ENCODE measurements at places on chromosomes 12 and 14. TPM values are rescaled to one million over a fixed set of nuclear protein-coding genes. Genes with fewer than 3 reads are reported as not detected.

Gene M6PR
- 168 TPM for total RNA-seq

Gene SLC5A8
- not detected for total RNA-seq

Gene CLEC7A
- total RNA-seq, result not detected

Gene DDX47
- 62.1 TPM for total RNA-seq

Gene NCKAP5L
- 27.2 TPM for total RNA-seq

Gene POTEM
- total RNA-seq, result not detected

Gene PPP2R5C
- 110 TPM for total RNA-seq

Gene TAS2R30
- total RNA-seq, result 6.7 TPM

Gene GTF2A1
- 30.9 TPM for total RNA-seq

Gene HOXC12
- total RNA-seq, result not detected

DNA sequence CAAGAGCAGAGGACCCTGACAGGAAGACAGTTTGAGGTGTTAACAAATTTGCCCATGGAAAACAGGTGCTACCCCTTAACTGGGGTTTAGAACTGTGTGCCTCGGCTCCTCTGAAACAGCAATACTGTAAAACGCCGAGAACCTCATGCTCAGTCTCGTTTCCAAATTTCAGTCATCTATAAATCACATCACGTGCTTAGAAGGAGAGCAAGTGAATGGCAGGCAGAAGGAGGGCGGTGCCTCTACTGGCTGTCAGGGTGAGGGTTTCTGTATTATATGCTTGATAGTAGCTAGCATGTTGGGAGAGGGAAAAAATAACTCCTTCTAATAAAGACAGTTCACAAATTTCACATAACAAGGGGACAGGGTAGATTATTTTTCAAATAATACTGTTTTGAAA lies 4.8 kb downstream of the OR4K13 start:
- no peak for DNase-seq

- DNase-seq, result no peak
Measured at GRCh38 chr12:25797949-25798348, 160.5 kb upstream of the RASSF8 start.

- DNase-seq, result no peak
Measured at GRCh38 chr12:68237619-68238018, 12.0 kb upstream of the IL26 start.

GRCh38 chr14:101078170-101078891 lies 174.8 kb upstream of the RTL1 start:
- no peak for DNase-seq

GRCh38 chr12:42216737-42217136 lies 21.3 kb downstream of the YAF2 start:
- no peak for DNase-seq

DNA sequence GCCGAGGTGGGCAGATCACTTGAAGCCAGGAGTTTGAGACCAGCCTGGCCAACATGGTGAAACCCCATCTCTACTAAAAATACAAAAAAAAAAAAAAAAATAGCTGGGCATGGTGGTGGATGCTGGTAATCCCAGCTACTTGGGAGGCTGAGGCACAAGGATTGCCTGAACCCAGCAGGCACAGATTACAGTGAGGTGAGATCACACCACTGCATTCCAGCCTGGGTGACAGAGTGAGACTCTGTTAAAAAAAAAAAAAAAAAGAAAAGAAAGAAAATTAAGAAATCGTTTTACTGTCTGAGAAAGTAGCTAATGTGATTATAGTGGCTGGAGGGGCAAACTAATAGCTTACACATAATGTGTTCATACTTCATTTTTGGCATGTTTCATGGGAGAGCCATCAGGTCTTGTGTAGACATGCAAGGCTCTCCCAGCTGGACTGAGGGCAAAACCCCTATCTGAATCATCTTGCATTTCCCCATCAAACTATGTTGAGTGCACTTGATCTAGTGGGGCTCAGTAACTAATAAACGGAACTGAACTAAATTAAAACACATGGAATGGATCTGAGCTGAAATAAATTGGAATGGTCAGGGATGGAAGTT lies 16.2 kb downstream of the KIF21A start:
- peak; percentile 98 for DNase-seq

GRCh38 chr12:116043659-116044535 lies 233.6 kb downstream of the MED13L start:
- DNase-seq, result no peak

- no peak for DNase-seq
Measured at GRCh38 chr12:109589240-109589590, 15.6 kb downstream of the MVK start.

- DNase-seq, result no peak
Measured at GRCh38 chr14:30848449-30849240, 25.7 kb upstream of the COCH start.

DNA sequence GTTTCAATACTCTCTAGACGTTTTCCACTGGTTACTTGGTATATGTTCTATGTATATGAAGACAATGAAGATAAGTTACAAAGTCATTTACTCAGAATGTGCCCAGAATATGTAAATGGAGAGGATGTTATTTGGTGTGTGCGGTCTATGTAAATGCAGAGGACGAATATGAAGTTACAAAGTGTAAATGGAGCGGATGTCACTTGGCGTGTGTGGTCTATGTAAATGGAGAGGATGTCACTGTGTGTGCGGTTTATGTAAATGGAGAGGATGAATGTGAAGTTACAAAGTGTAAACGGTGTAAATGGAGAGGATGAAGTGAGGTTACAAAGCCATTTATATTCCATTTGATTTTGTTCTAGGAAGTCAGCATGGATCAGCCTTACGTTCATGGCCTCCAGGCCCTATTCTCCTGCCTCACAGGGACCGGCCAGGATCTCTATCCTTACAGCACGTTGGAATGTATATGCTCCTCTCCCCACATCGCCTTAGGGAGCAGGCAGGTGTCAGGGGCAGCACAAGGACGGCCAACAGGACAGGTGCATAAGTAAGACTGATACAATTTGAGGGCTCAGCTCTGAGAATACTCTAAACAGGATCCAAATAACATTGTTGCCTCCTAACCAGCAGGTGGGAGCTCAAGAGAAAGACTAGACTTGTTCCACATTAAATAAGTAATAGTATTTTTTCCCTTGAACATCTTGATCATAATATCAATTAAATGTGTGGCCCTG lies 42.4 kb downstream of the GLRX5 start:
- DNase-seq, result no peak

GRCh38 chr12:124277394-124278241 lies 17.3 kb upstream of the RFLNA start:
- no peak for DNase-seq

DNA sequence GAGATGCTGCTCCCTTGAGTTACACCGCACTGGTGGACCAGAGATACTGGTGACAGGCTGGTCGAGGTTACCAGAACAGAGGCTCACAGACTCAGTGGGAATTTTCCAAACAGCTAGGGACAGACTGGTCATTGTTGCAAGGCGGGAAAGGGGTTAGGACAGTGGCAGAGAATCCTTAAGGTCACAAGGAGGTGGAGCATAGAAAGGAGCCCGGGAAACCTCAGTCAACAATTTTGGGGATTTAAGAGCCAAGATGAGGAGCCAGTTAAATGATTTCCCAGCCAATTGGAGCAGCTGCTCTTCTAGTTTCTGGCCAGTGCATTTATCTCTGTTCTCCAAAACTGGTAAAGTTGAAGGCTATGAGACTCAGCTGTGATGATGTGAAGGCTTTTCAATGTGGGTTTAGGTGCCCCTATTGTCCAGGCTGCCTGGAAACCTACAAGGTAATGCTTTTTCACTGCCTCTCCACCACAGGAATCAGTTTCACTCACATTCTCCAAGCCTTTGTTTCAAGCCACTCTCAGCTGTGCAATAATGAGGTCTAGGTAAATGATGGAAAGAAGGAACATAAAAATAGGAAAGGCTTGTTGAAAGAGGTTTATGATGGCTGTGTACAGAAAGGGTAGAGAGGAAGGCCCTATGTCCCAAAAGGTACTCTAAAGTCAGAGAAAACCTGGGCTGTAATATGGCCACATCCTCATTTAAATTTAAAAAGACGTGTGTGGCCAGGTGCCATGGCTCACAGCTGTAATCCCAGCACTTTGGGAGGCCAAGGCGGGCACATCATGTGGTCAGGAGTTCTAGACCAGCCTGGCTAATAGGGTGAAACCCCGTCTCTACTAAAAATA lies 7.0 kb upstream of the TNS2 start:
- no peak for DNase-seq

DNA sequence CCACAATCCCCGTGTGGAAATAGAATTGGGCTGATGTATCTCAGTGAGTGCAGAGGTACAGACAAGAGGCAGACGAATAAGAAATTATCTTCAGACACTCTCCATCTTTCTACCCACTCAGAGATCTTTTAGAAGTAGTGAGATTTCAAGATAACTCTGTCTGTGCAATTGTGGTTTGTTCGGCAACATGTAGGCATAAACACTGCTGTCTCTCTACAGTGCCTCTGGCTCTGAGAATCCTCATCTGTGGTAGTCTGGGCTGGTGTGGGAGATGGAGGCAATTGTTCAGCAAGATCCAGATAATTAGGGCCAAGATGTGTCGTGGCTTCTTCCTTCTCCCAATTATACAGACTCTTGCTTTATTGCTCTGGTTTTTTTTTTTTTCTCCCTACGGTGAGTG lies 3.1 kb downstream of the HOXC13 start:
- DNase-seq, result peak; percentile 26

DNA sequence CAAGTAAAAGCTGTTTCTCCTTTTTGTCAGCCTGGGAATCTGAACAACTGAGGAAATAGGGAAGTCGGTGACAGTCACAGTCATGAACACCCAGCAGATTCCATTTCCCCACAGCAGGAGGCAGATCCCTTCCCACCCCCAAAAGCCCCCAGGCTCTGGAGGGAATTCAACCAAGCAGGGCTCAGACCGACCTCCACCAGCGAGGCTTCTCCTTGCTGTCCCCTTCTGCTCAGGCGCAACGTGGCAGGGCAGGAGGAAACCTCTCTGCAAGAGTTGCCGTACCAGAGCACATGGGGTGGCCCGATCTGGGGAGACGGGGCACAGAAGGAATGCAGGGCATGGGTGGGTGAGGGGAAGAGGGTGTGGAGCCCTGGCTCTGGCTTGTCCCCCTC lies 319 bp downstream of the GALNT6 start:
- DNase-seq, result no peak

- DNase-seq, result peak; percentile 62
Measured at GRCh38 chr12:80472911-80473500, 29.0 kb downstream of the PTPRQ start.

DNA sequence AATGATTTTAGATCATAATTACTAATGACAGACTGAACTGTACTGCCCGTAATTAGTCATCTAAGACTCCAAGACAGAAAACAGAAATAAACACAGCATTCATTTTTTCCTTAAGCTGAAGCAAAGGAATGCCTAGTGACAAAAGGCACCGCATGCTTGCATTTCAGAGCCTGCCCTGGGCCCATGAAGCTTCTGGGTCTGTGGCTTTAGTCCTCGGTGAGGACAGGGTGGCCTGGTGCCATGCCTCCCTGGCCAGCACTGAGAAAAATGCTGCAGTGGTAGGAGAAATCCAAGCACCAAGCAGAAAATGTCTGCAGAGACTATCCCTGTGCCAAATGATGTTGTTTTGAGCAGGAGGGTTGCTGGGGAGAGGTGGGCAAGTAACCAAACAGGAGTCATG lies 171.6 kb downstream of the CALM1 start:
- DNase-seq, result no peak

All from mammary epithelial cell (primary cell).